ENCODE measurements at places on chromosomes 3 and 15.

DNA sequence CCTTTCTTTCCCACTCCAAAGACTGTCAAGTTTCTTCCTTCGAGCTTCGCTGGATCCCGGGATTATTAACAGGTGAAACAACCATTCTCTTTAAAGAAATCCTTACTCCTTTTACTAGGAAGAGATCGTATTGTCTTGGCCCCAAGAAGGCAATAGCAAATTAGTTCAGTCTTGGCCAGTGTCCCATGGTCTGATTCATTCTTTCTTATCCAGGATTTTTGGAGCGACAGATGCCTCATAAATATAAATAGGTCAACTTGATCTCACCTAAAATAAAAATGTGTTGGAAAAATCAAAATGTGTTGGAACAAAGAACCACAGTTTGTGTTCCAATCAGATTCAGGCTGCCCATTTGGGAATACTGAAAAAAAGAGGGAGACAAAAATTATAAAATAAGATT is 140.1 kb upstream of the TMEM108 start:
- no peak for DNase-seq

- DNase-seq: no peak
Measured at GRCh38 chr3:134074001-134074789, 44.5 kb upstream of the SLCO2A1 start.

GRCh38 chr3:131151-131888 is 65.2 kb upstream of the CHL1 start:
- no peak for DNase-seq

- DNase-seq: peak; percentile 35
Measured at GRCh38 chr3:94004301-94004910, 24.0 kb downstream of the STX19 start.

GRCh38 chr3:12841149-12841969 is at the start of gene RPL32:
RPL32 (minus strand) TSS chr3:12841565; CDS start chr3:12840237, 1,328 bp downstream.
- peak; percentile 96 for DNase-seq

DNA sequence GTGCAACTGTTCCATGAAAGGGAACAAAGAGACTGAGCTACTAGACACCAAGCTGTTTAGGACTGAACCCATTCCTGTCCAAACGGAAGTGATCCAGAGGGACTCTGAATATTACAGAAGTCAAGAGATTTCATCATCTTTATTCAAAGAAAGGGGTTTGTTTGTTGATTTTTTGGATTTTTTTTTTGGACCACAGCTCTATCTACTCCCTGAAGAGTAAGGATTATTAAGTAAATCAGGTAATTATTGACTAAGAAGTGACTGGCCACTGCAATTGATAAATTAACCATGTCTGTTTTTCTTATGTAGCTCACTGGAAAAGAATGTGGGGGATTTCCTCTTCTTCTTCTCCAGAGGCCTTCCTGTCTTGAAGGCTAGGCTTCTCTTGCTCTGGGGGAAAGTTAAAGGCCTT is 146.6 kb upstream of the TPM1 start:
- DNase-seq: peak; percentile 54

- no peak for DNase-seq
Measured at GRCh38 chr3:49013738-49014660, 4.4 kb downstream of the DALRD3 start.

- DNase-seq: no peak
Measured at GRCh38 chr3:10992017-10992942, at the start of gene SLC6A1. SLC6A1 (plus strand) TSS chr3:10992748; CDS start chr3:11017212, 24,464 bp downstream.

GRCh38 chr15:74192751-74193150 is 9.8 kb downstream of the STRA6 start:
- DNase-seq: no peak

- no peak for DNase-seq
Measured at GRCh38 chr3:186909078-186909853, 21.1 kb upstream of the ST6GAL1 start.

GRCh38 chr3:139300416-139300815 is 43.4 kb upstream of the MRPS22 start:
- no peak for DNase-seq

GRCh38 chr3:46334741-46335478 is 19.0 kb upstream of the CCR2 start:
- DNase-seq: no peak

DNA sequence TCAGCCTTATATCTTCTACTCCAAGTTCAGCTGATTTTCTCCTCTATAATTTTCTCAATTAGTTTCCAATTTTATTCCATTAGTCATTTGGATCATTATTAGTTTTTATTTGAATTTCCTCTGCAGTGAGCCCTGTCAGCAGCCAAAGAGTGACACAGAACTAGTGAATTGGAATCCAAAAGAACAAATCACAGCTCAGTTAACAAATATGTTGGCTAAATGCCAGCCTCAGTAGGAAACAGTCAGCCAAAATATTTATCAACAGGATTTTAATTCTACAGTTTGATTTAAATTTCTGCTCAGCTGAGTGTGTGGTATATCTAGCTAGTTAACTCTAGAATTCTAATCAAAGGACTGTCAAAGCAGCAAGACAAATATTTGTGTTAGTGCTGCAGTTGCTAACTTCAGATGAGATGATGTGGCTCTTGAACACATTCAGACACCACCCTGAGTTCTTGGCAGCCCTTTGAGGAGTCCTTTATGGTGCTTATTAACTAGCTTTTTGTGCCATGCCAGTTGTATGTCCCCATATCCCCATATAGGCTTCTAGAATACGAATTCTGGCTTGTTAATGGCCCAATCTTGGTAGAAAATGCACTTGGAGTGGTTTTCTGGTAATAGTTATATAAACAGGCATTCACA is 194.5 kb downstream of the CPNE4 start:
- DNase-seq: no peak
